CD4-positive, alpha-beta T cell treated with Interleukin-15 for 1 hour (primary cell): ENCODE measurements at places on chromosomes 11 and 22.
A peak's percentile ranks its signal among the peaks of the same experiment; 100 is the strongest.

GRCh38 chr11:120688163-120688562 is 176.6 kb downstream of the GRIK4 start:
- DNase-seq, result no peak

- peak; percentile 36 for DNase-seq
Observed at GRCh38 chr22:49767355-49768062, 60.2 kb downstream of the BRD1 start.

- DNase-seq, result no peak
Observed at GRCh38 chr11:68583041-68583446, 101.3 kb upstream of the GAL start.

DNA sequence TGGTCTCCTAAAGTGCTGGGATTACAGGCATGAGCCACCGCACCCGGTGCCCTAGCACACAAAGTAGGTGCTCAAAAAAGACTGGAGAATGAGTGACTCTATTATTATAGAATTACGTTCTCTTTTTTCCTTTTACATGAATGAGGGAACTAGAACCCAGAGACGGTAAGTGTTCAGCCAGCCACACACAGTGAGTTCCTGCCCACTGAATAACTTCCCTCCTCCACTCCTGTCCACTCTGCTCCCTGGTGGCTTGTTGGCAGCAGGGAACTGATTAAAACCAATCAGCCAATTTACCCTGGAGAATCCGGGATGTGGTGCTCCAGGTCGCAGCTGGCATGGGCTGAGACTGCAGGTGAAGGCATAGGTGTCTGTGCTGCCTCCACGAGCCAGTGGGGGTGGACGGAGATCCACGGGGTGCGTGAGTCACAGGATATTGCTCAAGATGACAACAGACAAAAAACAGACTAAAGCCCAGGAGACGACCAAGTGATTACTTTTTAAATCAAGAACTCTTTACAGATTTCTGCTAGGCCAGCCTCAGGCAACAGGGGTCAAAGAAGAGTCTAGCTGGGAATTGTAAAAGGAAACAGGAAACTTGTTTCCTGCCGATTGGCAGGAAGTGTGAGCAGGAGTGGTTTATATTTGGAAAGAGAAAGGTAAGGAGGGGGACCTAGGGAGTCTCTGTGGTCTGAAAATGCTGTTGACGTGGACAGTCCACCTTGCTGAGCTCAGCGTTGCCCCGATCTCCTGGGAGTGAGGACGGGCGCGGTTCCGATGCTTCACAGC is 95.2 kb upstream of the TP53I11 start:
- DNase-seq, result peak; percentile 57
